ENCODE measurements at places on chromosomes 4 and X.

DNA sequence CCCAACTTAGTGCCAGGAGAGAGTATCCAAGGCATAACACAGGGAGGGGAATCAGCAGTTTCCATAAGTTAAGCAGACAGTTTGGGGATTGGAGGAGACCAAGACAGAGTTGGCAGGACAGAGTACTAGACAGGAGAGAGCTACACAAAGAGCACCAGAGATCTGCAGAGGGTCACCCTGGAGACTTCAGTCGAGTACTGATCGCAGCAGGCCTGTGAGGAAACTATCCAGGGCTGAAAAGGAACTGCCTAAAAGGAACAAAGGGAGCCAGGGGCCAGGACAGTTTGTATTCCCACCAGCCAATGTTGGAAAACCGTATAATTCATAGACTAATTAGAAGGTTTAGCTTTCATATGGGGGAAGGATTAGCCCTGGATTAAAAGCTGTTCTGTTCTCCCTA, 80.6 kb upstream of the ENPP6 start:
- no peak for DNase-seq

- no peak for DNase-seq
Observed at GRCh38 chrX:6448003-6448402, 86.9 kb downstream of the VCX3A start.

DNA sequence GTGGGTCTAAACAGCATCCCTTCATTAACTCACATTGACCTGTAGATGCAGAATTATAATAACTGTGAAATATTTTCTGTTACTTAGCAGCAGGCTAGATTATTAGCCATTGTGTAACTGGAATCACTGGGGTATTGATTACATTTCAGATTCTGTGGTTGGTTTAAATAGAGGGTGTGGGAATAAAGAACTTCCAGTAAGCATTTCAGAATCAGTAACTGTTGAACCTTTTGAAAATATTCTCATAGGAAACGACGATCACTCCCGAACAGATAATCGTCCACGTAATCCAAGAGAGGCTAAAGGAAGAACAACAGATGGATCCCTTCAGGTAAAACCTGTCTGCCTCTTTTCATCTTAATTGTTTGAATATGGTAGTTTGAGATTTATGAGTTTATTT, 33.6 kb downstream of the FMR1 start:
- DNase-seq = no peak

GRCh38 chr4:188307591-188307990, 168.3 kb downstream of the TRIML1 start:
- DNase-seq = no peak

GRCh38 chr4:116811730-116812129, 273.6 kb downstream of the TRAM1L1 start:
- DNase-seq = no peak

DNA sequence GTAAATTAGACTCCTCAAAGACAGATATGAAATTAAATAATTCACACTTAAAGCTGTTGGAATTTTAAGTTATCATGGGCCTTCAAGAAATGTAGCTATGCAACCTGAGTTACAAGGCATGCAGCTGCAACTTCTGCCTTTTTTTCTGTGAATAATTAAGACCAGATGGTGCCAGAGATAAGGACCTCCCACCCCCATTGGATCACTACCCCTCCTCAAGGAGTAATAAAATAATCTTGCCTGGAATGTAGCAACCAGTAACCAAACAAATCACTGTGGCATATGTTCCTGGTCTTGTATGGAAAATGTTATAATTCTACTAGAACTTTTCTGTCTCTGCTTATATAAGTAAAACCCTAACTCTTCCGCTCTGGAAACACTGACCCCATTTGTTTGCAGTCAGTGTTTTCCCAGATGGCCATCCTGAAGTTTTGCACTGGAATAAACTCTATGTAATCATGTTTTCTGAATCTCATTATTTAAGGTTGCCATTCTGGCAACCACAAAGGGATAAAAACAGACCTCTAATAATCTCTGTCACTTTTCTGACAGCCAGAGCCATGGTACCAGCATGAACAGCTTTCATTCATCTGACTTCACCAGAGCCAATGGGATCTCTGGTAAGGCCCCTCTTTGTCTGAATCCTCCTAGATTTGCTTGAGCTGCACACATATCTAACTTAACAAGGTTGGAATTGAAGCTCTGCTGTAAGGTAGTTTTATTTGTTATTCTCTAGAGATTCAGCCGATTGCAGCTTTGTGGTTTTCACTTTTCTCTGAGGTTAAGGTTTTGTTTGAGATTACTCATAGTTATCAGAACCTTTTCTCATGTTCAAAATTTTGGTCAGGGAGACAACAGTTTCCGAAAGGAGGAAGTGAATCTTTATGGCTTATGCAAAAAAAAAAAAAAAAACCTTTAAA, 274.6 kb downstream of the NAF1 start:
- no peak for DNase-seq

- DNase-seq = no peak
Observed at GRCh38 chrX:107153005-107153404, 34.4 kb upstream of the RBM41 start.

DNA sequence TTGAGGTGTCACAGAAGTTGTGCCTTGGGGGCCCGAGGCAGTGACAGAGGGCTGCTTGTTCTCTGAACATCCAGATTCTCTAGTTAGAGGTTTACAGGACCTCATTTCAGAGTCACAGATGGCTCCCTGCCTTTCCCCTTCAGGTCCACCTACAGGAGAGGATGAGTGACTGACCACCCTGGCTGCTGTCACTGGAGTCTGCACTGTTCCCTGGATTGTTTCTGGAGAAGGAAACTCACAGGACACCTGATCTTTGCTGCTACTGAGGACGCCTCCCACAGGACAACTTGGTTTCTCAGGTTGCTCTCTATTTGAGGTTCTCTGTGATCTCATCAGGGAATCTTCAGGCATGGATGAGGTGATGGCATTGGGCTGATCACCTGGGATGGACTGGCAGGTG, 58.3 kb downstream of the GPRIN3 start:
- no peak for DNase-seq

DNA sequence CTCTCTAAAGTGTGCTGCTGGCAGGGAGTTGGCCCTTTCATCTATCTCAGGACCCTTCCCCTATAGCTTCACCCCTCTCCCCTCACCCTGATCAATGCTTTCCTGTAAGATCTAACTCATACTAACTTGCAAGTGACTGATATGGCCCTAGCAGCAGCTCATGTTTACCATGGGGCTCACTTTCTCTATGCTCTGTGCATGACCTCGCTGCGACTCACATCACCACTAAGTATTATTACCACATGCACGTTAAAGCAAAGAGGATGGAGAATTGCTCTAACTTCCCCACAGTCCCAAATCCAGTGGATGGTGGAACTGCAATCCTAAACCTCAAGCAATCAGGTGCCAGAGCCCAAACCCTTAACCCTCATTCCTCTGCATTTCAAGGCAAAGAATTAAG, 626.6 kb downstream of the MID1IP1 start:
- no peak for DNase-seq

DNA sequence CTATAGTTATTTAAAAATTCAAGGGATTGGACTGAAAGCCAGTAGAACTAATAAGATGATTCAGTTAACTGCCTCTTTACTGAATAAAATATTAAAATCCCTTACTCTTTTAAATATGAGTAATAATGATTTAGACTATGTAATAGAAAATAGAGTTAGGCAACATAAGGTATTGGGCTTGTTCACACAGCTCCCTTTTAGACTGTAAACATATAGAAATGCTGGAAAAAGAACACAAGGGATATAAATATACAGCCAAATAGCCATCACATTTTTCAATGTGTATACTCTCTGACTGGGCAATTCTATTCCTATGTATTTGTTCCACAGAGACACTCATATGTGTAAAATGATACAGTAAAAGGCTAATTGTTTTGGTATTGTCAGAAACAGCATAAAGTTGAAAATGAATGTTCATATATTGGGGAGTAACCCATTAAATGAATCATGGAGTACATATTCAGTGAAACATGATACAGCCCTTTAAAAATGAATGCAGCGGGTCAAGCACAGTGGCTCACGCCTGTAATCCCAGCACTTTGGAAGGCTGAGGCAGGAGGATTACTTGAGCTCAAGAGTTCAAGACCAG, 129.8 kb downstream of the TBC1D19 start:
- no peak for DNase-seq
